ENCODE measurements at places on chromosomes 2 and 18.

DNA sequence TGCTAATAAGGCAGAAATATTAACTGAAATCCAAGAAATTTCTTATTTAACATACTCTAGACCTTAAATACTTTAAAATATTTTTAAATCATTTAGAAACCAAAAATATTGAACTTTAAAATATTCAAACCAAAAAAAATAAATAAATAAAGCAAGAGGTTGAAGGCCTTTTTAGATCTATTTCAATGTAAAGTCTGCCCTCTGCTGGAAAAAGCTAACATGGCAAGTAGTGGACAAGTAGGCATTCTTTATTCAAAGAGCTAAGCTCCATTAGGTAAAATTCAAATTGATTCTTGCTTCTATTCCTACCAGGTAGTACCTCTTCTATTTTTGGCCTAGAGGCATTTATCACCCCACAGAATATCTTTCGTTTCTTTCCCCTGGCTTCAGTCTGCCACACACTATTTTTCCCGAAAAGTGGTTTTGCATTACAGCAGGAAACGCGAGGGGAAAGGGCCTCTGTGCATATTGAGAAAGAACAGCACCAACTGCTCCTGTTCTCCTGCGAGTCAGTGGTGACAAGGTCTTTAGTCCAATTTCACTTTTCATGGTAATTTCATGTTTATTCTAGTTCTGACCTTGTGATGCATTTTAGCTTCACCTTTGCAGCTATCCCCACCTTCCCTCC is 20.4 kb downstream of the IFIH1 start:
- no peak for DNase-seq

- no peak for DNase-seq
Measured at GRCh38 chr2:239231231-239232194, 169.3 kb downstream of the HDAC4 start.

- no peak for DNase-seq
Measured at GRCh38 chr2:26072925-26073768, 39.3 kb downstream of the RAB10 start.

DNA sequence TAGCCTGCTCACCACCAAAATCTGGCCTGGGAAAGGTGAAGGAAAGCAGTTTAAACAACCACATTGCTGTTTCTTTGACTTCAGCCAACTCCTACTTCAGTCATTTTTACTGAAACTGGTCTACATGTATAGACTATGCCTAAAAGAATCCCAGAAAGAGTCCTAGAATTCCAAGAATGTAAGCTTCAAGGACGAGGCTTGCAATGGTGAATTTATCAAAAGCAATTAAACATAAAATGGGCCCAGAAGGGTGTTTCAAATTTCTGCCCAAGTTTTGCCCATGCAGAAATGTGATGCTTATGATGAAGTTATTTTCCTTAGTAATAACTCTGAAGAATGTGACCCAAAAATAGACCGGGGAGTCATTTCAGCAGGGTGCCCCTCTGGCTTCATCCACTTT is 16.6 kb downstream of the EN1 start:
- DNase-seq: no peak

GRCh38 chr18:8990276-8991031 is 112.0 kb upstream of the NDUFV2 start:
- DNase-seq: peak; percentile 19

- no peak for DNase-seq
Measured at GRCh38 chr2:1603521-1603920, 140.8 kb downstream of the PXDN start.

DNA sequence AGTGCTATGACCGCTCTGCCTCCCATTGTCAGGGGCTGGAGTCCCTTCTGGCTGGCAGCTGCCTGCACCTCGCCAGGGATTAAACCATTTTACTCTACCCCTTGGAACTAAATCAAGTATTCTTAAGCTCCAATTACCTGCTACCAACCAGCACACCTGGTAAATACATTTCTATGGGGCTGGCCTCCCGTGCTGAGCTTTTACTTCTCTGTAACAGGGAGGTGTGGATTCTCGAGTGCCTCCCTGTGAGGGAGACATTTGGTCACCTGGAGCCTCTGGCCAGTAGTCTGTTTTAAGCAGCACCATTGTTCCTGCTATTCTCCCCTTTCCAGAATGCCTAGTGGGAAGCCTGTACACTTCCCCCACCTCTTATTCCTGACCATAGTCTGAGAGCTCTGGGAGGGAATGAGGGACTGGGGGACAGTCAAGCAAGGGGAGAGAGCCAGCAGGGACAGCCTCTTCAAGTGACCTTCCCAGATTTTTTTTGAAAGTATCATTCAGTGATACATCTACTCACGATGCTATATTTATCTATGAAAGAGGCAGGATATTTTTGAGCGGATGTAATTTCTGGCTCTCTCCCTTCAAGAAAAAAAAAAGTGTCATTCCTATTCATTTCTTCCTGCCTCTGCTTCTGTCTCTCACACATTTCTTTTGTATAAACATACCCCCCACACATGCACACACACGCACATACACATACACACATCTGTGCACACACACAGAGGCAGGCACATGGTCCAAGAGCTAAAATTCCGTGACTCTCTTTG is 112.8 kb downstream of the CAPN13 start:
- no peak for DNase-seq

DNA sequence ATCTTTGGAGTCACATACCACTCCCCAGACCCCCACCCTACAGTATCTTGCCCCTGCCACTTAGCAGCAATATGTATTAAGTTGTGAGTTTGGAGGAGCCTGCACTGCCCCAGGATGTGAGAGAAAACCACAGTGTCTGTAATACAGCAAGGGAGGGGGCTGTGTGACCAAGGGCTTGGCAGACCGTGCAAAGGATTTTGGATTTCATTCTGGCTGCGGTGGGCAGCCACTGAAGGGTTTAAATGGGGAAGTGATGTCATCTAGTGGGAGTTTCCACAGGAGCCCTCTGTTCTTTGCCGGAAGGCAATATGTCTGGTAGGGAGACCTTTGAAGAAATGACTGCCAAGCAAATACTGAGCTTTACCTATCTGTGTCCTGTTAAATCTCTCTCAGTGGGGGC is 202.4 kb downstream of the FHOD3 start:
- no peak for DNase-seq

- no peak for DNase-seq
Measured at GRCh38 chr18:77530732-77531131, 281.1 kb downstream of the GALR1 start.

DNA sequence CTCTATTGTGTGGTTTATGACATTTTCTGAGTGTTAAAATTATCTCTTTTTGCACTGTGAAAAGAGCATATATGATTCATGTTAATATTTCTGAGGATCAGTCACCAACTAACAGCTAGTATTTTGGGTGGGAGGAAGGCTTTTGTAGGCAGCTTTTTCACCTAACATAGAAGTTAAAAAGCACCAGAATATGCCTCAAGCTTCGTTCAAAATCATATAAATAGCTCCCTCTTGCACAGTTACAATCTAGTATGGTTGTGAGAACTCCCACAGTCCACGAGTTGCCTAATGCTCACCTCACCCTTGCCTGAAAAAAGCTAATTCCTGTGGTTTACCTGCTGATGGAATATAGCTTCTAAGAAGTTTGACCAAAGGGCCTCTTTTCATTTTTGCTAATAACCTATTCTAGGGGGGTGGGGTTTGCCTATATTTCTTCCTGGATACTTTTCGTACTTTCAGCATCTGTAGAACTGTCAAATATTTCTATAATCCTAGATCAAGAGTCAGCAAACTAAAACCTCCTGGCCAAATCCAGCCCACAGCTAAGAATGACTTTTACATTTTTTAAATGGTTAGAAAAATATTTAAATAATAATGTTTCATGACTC is 167.1 kb upstream of the FOSL2 start:
- no peak for DNase-seq

DNA sequence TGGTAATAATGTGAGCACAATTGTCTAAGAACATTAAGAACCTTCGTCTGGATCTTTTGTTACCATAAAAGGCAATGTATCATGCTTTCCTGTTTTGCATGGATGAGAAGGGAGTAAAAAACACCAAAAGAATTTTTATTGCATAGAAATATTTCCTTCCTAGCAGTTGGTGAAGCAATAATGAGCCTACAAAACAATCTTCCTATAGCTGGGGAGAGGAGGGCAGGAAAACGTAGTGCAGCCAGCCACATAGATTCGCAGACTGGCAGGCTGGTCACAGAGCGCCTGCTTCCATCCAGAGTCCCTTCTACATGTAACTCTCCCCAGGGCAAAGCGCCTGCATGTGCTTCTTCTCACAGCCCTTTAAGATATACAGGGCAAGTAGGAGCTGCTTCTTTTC is 190.4 kb downstream of the BABAM2 start:
- no peak for DNase-seq

- DNase-seq: no peak
Measured at GRCh38 chr2:187698374-187699110, 144.3 kb upstream of the TFPI start.

- no peak for DNase-seq
Measured at GRCh38 chr2:146031158-146031557, 1511.2 kb upstream of the ZEB2 start.

GRCh38 chr2:200399636-200400035 is 93.1 kb downstream of the SPATS2L start:
- DNase-seq: no peak

GRCh38 chr18:23453680-23454058 is 582 bp downstream of the RIOK3 start:
- DNase-seq: no peak

DNA sequence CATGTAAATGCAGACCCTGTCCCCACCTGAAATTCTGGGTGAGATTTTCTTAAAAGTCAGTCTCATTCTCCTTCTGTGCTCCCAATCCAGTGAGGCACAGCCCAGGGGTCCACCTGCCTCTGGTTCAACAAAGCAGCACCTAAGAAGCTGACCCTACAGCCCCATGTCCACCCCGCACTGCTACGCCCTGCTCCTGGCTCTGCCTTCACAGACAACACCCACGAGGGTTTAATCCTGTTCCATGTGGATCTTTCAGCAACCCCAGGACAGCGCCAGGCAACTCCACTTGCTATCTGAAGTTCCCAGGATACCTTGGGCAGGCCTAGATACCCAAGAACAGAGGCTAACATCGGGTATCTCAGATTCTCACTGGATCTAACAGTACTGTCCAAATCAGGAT is 44.9 kb downstream of the HDLBP start:
- no peak for DNase-seq

GRCh38 chr2:85265304-85265703 is 62.5 kb downstream of the TGOLN2 start:
- DNase-seq: no peak

GRCh38 chr18:44411976-44412375 is 268.7 kb upstream of the SETBP1 start:
- no peak for DNase-seq

DNA sequence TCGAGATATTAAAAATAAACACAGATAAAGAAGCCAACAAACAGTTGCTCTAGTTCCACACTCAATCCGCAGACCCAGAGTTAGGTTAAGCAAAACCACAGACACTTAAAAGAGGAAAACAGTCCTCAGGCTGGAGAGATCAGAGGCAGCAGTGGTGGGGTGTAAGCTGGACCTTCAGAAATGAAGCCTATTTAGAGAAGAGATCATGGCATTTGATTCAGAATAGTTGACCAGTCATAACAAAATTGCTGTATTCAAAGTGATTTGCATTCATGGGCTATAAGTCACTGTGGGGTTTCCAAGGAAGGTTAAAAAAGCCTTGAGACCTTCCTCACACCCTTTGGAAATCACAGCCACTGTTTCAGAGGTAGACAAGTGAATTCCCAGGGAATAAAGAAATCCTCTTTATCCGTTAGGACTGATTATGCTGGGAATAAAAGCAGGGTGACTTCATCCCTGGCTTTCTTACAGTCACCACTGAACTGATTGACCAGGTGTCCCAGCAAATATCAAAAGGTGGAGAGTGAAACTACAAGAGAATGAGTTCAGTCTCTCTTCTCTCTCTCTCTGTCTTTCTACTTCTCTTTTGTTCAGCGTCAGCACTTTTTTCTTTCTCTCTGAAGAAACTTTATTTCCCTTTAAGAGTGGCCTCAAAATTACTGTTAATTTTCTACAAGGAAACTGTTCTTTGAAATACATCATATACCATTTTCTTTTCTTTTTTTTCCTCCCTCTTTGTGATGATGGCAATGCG is 171.8 kb upstream of the PIK3C3 start:
- DNase-seq: no peak

DNA sequence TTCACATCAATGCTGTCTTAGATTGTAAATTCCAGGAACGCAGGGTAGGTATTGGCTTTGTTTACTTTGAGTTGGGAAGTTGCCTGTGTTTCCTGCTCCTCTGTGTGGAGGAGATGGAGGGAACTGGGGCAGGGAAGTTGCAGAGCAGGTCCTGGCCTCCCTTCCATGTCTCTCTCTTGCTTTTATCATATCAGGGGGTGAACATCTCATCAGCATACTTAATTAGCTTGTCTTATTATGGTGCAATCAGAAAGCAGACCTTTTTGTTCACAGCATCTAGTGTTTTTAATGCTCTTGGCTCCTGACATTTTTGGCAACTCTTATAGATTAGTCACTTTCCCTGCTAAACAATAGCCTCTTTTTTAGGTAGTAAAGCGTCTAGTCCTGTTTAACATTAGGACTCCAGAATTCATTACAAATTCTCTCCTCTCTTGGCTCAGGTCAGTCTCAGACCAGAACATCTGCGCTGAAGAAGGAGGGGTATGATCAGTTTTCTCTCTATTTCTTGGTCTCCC is 11.5 kb upstream of the DIPK1C start:
- no peak for DNase-seq

- DNase-seq: no peak
Measured at GRCh38 chr2:119207447-119207846, 16.2 kb upstream of the STEAP3 start.

- no peak for DNase-seq
Measured at GRCh38 chr18:78129260-78129659, 850.4 kb upstream of the SALL3 start.

DNA sequence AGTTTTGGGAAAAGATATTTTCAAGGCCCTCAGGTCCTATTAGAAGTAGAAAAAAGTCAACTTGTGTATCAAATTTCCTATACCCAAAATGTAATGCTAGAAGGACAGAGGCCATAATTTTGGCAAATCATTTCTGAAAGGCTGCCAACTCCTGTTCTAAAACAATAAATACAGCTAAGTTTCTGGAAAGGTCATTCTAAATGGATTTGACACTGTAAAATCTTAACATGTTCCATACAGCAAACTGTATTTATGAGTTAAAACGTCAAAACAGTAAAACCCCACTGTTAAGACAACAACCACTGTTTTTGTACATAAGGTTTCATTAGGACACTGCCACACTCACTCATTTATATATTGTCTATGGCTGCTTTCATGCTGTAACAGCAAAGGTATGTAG is 9.7 kb downstream of the FAM98A start:
- no peak for DNase-seq

- DNase-seq: no peak
Measured at GRCh38 chr2:230230087-230230486, 4.6 kb downstream of the SP140 start.

DNA sequence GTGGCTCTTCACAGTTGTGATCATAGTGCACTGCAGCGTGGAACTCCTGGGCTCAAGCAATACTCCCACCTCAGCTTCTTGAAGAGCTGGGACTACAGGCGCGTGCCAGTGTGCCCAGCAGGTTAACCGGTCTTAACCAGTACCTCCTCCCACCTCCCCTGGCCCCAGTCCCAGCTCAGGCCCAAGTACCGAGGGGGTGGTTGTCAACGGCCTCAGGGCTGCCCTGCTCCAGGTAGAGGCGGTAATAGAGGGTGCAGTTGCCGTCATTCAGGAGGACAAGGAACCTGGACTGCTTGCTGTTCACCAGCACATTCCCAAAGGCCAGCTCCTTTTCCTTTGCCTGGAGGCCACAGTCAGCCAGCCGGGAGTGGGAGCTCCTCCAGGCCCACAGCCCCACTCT is 19.7 kb downstream of the CFAP65 start:
- no peak for DNase-seq

GRCh38 chr2:152132306-152132705 is 33.5 kb upstream of the CACNB4 start:
- no peak for DNase-seq

Data from hypothalamus (tissue), 51 donors.